ENCODE measurements at places on chromosomes 11 and 22.

GRCh38 chr11:126993599-126993998 is 7.0 kb downstream of the KIRREL3 start:
- no peak for DNase-seq

DNA sequence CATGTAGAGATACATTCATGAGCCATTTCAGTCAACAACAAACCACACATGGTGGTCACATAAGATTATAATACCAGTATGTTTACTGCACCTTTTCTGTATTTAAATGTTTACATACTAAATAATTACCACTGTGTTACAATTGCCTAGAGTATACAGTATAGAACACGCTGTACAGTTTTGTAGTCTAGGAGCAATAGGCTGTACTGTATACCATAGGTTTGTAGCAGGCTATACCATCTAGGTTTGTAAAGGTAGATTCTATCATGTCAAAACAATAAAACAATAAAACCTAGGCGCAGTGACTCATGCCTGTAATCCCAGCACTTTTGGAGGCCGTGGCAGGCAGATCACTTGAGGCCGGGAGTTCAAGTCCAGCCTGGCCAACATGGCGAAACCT is 1.1 kb downstream of the TRIM48 start:
- no peak for DNase-seq

DNA sequence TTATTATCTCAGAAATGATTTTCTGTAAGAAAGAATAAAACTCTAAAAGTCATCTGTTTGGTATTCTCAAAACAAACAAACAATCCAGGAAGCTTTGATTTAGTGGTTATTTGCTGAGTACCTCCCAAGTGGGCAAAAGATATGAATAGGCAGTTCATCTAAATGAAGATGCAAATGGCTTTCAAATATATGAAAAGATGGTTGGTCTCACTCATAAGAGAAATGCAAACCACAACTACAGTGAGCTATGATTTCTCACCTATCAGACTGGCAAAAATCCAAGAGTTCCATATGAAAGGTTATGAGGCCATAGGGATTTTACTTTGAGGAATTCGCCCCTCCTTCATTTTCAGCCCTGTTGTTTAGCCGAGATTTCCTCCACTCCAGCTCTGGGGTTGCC is 11.3 kb upstream of the P2RY2 start:
- no peak for DNase-seq

- no peak for DNase-seq
Observed at GRCh38 chr11:129224538-129224937, 32.4 kb upstream of the ARHGAP32 start.

DNA sequence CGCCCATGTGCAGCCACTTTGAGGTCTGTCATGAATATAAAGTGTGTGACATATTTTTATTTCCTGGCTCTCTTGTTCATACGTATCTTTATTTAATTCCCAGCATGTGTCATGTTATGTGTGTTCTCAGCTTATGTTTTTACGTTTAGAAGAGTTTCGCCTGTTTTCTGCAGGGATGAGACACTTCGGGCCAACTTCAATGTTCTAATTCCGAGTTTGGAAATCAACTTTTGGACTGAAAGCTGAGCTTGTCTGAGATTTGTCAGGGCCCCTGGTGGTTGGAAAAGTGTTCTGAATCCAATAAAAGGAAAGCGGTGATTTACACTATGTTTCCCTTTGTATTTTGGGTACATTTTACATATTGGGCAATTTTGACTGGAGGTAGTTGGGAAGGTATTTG is 810.7 kb downstream of the TBC1D22A start:
- no peak for DNase-seq

GRCh38 chr11:63614136-63614671 is at the start of gene PLAAT3:
Gene PLAAT3 (minus strand): TSS chr11:63614433. CDS start chr11:63614014, 419 bp downstream.
- peak; percentile 29 for DNase-seq

GRCh38 chr22:24683691-24684090 is 80.7 kb downstream of the GGT1 start:
- DNase-seq: no peak

DNA sequence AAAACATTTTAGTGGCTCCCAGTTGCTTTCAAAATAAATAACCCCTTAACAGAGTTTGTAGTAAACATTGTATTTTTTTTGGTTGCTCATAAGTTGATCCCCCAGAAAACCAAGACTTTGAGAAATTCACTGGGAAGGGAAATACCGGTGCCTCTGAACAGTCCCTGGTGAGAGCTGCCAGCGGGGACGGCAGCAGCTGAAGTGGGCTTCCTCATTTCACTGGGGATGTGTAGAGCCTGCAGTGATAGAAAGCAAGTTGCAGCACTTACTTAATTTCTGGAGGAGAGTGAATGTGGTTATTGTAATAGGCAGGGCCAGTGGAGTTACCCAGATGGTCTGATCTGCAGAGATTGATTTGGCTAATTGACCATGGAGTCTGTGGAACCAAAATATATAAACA is 18.6 kb upstream of the MCHR1 start:
- DNase-seq: no peak

DNA sequence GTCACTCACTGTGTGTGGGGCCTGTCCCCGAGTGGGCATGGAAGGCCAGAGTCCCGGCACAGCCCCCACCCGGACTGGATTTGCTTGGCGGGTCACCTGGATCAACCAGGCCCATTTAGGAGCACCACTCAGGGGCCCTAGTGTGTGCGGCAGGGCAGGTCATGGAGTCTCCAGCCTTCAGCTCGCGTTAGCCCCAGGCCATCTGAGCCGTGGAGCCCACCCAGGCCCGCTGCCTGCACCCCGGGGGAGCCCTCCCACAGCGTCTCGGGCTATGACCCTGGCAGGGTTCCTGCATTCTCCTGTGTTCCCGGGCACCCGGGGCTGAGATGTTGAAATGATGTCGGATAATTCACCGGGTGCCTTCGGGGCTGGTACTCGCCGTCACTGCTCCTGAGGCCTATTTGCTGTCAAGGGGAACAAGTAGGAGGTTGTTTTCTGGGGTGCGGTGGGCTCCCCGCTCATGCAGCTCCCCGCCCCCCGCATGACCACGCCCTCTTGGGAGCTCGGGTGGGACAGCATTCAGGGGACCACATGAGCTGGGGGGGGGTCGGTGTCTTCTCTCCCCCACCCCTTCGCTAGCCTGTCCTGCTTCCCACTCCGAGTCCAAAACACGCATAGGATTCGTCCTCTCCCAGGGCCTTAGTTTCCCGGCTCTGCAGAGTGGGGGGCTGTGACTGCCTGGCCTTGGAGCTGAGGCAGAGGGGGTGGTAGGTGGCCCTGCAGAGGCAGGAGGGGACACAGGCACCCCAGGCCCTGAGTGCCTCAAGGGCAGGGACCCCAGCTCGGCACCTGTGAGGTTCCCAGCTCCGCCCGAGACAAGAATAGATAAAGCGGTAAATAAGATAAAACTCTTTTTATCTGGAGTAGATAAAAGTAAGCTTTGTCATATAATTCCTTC is 77.2 kb downstream of the KCNQ1 start:
- DNase-seq: peak; percentile 10

GRCh38 chr22:38032681-38033521 is 24.3 kb upstream of the PICK1 start:
- no peak for DNase-seq

- peak; percentile 57 for DNase-seq
Observed at GRCh38 chr11:13277768-13278608, at the start of gene BMAL1. Gene BMAL1 (plus strand): TSS chr11:13277790. CDS start chr11:13354309, 76,519 bp downstream.

- DNase-seq: no peak
Observed at GRCh38 chr22:45612451-45612901, 59.2 kb upstream of the ATXN10 start.

DNA sequence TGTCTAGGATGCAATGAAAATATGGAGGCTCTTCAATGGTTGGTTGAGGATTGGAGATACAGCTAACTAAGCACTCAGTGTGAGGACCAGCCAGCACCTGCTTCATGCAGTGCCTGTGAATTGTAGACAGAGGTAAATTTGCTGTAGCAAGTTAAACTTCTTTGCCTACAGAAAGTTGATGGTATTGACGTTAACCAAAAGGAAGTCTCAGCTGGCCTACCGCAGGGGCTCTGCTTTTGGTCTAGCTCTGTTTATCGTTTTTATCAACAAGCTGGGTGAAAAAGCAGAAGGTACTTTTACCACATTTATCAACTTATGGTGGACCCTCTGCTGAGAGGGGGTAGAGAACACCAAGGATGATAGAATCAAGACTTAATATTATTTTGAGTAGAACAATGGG is 51.6 kb downstream of the GRAMD1B start:
- no peak for DNase-seq

DNA sequence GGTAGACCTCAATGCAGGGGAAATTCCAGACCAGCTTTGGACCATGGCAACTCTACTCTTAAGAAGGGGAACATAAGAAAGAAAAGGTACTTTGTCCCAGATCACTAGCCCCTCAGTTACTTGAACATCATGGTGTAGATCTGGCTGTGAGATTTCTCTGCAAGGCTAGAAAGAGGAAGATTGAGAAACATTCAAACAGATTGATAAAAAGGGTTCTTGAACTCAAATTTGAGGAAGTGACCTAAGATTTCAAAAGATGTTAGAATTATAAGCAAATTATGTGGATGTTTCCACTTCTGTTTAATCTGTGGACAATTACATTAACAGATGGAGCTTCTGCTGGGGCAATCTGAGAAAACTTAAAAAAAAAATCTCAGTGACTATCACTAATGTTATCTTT is 21.8 kb upstream of the UPB1 start:
- DNase-seq: no peak

DNA sequence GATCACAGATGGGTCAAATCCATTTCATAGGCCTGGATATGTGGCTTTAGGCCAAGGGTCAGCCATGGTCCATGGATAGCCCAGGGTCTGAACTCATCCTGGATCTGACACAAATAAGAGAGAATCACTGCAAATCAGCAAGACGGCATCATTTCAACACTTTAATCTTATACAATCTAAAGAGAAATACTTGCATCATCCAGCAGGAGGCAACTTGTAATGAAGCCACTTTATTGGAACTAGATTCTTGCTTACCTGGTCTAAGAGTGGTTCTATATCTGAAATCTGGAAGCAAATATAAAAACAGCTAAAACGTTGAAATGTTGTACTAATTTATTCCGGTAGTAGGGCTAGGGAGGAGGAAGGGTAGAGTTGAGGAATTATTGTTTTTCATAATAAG is 870.1 kb downstream of the JRKL start:
- DNase-seq: no peak

GRCh38 chr11:95897731-95898130 is 26.2 kb downstream of the MTMR2 start:
- DNase-seq: no peak

- peak; percentile 15 for DNase-seq
Observed at GRCh38 chr11:35617687-35618496, at the start of gene FJX1. Gene FJX1 (plus strand): TSS chr11:35618460. CDS start chr11:35618637, 177 bp downstream.

GRCh38 chr11:133579165-133580031 is 47.1 kb upstream of the OPCML start:
- DNase-seq: no peak

DNA sequence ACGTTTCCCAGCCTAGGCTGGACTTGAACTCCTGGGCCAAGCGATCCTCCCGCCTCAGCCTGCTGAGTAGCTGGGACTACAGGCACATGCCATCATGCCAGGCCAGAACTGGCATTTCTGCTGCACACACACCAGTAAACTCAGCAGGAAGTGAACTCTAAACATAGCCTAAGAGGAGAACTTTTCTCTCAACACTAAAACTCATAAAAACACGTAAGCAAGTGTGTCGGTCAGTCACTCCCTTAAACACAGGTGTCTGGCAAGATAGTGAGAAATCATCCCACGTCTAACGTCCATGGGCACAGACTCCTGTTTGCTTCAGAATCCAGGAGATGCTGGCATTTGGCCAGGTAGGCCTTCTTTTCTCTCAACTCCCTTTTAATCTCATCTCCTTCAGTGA is 104.8 kb downstream of the RPL27A start:
- DNase-seq: no peak

DNA sequence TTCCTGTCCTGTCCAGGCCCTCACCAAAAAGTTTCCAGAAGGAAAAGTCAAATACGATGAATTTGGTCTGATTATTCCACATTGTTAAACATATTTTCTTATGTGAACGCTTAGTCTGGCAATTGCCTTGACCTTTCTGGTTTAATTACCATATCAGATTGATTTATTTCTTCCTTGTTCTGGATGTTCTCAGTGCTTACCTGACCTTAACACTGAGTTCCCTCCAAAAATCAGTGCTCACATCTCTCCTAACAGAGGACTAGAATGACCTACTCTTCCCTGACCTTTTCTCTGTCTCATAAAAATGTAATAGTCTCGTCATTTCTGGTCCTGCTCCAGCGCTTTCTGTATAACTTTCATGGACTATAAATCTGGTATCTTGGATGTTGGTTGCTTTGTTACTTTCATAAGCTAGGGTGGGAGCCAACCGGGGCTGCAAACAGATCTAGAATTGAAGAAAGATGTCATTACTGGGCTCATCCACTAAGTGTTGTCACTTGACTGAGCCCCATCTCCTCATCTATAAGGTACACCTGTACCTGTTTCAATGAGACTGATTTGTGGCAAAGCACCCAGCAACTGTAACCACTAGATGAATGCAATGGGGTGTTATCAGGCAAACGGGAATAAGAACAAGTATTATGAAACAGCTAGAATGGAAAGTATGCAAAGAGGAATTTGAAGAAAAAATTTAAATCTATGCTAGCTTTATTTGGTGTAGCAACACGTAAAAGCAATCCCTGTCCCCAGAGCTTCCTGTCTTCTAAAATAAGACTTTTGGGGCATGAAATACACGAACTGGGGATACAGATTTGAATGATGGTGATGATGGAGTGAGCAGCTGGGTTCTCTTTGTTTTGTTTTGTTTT is 2.4 kb downstream of the FADS2 start:
- DNase-seq: no peak

DNA sequence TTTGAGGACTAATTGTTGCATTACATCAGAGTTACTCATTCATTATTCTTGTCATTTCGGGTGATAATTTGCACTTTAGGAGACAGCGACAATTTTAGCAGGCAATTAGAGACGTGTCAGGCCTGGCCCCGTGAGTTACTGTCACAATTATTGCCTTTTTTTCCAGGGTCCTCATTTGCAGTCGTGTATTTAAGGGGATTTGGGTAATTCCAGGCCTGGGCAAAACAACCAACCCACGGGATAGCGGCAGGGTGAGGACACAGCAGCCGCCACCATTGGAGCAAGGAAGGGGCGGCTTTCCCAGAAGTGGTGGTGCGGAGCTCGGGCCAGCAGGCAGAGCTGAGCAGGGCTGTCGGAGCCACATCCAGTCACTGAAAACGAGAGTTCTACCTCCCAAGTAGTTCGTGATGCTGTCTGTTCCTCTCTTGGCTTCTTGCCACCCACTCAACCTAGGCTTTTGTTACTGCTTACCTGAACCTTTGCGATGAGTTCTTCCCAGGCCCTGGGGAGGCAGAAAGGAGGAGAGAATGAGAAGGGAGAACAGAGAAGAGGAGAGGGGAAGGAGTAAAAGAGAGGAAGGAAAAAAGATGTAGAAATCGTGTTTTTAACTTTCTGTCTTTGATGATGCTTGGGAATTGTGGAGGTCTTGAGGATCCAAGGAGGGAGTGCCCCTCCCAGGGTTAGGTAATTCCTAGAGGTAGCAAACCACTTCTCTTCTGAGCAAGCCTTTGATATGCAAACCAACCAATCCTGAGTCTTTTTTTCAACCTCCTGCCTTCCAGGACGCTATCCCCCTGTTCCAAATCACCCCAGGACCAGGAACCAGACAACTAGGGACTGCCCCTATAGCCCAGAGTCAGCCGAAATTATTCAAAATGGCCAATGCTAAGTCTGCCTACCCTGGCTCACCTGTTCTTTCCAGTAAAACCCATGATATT is 236.1 kb downstream of the MIAT start:
- DNase-seq: no peak
